ENCODE measurements at places on chromosomes 4 and X.

GRCh38 chr4:169707958-169708643 is 49.6 kb downstream of the HPF1 start:
- no peak for DNase-seq

DNA sequence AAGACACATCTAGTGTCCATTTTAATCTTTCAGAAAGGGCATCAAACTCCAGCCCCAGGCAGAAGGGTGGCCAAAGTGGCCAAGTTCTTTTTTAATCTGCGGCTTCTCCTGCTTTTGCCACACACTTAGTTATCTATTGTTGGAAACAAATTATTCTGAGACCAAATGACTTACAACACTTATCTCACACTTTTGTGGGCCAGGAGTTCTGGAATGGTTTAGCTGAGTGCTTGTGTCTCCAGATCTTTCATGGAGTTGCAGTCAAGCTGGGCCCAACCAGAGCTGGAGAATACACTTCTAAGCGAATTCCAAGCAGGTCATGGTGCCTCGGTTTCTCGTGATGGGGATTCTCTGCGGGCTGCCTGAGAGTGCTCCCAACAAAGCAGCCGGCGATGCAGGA is 4.0 kb downstream of the TXK start:
- no peak for DNase-seq

DNA sequence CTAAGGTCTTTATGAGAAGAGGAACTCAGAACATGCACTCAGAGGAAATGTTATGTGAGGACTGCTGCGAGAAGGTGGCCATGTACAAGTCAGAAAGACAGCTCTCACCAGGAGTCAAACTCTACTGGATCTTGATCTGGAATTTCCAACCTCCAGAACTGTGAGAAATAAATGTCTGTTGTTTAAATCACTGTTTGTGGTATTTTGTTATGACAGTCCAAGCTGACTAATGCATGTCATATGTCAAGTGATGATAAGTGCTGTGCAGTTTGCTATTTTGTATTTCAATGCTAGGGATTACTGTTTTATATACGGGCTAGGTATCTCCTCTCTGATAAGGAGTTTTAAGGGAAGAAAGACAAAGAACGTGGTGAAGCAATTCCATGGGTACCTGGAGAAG is 162.3 kb downstream of the CPEB2 start:
- DNase-seq = no peak

DNA sequence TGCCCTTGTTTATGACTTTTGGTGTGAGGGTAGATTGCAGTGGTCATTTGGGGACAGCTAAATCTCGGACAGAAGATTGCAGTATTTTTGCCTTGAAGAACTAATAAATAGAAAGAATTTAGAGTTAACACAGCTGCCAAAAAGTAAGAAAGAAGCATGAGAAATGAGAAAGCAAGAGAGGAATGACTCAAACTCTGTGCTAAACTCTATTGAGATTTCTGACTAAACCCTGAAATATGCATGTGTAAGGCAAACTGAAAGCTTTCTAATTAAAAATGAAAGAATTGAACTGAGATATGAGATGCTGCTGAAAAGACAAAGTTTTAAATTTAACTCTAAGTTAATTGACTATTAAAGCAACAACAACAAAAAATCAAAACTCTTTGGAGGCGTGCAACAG is 791.3 kb downstream of the RAB28 start:
- no peak for DNase-seq

GRCh38 chr4:6461301-6462165 is 10.9 kb downstream of the PPP2R2C start:
- no peak for DNase-seq

DNA sequence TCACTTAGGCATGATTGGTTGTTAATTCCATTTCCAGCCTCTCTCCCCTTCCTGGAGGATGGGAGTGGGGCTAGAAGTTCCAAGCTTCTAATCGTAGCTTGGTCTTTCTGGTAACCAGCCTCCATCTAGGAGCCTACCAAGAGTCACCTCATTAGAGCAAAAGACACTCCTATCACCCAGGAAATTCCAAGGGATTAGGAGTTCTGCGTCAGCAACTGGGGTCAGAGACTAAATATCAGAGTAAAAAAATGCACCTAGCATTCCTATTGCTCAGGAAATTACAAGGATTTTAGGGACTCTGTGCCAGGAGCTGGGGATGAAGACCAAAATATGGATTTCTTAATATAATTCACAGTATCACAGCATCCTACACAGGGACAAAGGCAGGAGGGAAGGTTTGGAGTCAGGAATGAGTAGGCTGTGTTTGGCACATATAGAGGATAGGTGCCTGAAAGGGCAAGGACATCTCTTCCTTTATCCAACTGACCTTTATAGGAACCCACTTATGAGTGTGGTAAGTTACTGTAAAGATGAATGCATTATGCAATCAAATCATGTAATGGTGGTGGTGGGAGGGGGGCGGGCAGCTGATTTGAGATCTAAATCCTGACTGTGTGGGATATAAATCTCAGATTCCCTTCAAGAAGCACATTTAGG is 30.5 kb upstream of the LIMCH1 start:
- no peak for DNase-seq
